NCI-H2171 treated with DMSO at 0.1 percent for 48 hours (cell line): ENCODE measurements at places on chromosomes 7 and 10.
A peak's percentile ranks its signal among the peaks of the same experiment; 100 is the strongest.

- DNase-seq: no peak
Observed at GRCh38 chr10:86708783-86709380, 40.6 kb downstream of the LDB3 start.

- no peak for DNase-seq
Observed at GRCh38 chr7:85638394-85638793, 451.5 kb upstream of the SEMA3D start.

DNA sequence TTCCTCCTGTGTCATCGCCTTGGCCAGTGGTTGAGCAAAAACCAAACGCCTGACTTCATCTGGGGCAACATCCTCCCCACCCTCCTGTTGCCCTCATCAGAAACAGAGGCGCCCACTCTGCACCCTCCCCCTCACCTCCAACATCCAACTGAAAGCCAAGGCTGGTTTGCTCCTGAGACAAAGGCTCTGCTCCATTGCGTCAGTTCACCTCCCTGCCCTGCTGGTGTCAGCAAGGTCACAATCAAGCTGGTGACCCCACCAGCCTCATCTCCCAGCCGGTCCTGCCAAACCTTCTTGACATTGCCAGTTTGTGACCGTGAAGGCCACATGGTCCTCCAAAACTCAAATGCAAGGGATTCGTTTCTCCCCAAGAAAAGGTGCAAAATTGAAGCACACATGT is 131.7 kb upstream of the ADAM12 start:
- DNase-seq: no peak

- DNase-seq: no peak
Observed at GRCh38 chr10:67621834-67622233, 74.2 kb downstream of the CTNNA3 start.

DNA sequence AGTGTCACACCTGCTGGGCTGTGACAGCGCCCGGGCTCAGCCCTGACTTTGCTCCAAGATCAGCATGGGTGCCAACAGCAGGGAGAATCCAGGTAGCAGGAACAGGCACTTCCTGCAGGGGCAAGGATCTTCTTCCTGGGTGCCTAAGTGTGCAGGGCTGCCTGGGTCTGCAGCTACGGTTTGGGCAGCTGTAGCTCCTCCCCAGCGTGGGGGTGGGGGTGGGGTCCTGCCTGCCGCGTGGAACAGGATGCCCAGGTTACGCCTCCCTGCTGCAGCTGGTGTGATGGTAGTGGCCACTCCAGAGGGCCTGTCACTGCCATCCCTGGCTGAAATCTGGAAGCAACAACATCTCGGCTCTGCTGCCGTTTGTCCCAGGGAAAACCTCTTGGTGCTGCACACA is 269.3 kb downstream of the DNAJB6 start:
- no peak for DNase-seq

DNA sequence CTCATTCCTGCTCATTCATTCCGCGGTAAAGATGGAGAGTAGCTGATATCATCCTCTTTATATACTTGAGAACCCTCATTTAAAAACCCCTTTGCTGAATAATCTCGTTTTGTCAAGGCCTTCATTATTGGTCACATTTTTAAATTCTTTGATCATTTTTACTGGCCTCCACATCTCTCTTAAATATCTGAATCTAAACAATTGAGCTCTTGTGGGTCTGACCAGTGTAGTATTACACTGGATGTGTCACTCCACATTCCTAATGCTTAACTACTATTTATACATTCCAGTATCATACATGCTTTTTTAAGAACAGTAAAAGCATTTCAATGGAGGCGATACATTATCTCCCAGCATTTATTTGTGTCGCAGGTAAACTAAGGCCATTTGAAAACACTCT is 12.6 kb upstream of the PRPS1L1 start:
- no peak for DNase-seq

- DNase-seq: peak; percentile 49
Observed at GRCh38 chr7:92461027-92462003, 14.0 kb downstream of the GATAD1 start.

DNA sequence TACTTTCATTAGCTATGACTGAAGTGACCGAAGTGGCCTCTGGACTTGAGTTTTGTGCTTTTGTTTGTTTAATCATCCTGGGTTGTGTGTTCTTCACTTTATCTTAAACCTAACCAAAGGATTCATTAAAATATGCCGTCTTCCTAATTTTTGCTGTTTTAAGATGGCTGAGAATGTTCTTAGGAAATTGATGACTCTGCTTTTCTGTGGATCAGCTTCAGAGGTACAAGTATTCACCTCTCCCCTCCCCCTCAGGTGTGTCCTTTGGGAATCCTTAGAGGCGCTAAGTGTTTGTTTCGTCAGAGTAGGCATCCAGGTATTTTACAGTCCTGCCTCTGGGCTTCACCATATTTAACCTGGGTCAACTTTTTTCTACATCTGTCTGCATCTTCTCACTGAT is 1.1 kb downstream of the CCDC126 start:
- no peak for DNase-seq

DNA sequence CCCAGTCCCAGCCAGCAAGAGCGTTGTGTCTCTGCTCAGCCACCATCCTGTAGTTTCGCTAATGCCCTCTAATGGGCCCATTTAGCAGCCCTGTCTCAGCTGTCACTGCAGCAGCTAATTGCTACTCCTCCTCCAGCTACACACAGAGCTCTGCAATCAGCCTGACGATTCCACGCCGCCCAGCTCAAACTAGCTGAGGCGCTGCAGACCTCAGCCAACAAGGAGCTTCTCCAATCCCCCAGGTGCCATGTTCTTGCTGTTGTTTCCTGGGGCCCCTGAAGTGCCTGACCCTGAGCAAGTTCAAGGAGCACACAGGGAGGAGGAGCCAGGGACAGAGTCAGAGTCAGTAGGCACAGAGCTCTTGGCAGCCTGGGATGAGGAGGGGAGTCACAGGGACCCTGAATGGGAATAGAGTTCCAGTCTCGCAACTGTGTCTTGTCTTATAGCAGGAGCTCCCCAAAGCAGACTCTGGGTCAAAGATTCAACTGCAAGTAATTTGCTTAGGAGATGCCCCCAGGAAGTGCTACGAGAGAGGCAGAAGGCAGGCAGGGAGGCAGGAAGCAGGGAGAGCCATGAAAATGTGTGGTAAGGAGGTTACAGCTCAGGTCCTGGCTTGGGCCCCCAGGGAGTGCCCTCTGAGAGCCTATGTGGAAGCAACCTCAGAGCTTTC is 135.8 kb upstream of the UNC5B start:
- DNase-seq: peak; percentile 2

DNA sequence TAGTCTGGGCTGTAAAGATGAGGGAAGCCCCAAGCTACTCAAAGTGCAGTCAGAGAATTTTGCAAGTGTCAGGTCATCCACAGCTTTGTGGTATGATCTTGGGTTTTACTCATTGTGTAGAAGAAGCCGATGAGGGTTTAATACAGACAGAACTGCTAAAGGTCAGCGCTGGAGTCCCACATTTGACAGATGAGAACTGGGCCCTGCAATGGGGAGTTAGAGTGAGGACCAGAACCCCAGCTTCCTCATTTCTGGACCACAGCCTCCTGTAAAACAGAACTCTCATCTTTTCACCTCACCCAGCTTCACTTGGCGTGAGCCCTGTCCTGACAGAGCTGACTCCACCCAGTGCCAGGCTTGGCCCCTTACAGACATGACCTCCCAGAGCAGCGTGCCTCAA is 20.1 kb downstream of the LRRC20 start:
- no peak for DNase-seq

DNA sequence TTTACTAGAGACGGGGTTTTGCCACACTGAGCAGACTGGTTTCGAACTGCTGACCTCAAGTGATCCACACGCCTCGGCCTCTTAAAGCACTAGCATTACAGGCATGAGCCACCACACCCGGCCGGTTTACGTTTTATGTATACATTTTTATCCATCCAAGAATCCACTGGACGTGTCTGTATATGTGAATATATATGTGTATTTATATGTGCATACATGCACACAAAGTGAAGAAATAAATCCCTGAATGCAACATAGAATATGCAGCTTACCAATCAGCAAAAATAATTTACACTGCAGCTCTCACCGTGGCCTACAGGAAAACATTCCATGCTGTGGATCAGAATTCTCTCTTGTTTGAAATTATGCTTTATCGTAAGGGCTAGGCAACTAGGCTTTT is 23.3 kb downstream of the DCLRE1C start:
- DNase-seq: no peak
